Chondrocyte (in vitro differentiated cells): ENCODE measurements at places on chromosomes 6 and 20.

GRCh38 chr20:11849976-11850670 lies 67.6 kb upstream of the BTBD3 start:
- no peak for DNase-seq

- no peak for DNase-seq
Measured at GRCh38 chr6:62669831-62670230, 383.8 kb upstream of the KHDRBS2 start.

- no peak for DNase-seq
Measured at GRCh38 chr6:75135450-75135849, 70.4 kb downstream of the COL12A1 start.

DNA sequence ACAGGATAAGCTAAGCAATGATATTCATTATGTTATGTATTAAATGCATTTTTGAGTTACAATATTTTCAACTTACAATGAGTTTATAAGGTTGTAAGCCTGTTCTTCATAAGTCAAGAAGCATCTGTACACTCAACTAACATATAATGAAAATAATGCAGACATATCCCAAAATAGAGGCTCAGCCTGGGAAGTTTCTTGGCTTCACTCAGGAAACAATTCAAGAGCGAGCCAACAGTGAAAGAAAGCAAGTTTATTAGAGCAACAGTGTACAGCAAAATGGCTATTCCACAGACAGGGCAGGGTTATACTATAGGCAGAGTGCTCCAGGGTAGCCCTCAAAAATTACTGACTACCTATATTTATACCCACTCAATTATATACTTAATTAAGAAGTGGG lies 1581.8 kb downstream of the HACE1 start:
- no peak for DNase-seq
